SK-MEL-5 (cell line): ENCODE measurements at places on chromosomes 7 and 10.

DNA sequence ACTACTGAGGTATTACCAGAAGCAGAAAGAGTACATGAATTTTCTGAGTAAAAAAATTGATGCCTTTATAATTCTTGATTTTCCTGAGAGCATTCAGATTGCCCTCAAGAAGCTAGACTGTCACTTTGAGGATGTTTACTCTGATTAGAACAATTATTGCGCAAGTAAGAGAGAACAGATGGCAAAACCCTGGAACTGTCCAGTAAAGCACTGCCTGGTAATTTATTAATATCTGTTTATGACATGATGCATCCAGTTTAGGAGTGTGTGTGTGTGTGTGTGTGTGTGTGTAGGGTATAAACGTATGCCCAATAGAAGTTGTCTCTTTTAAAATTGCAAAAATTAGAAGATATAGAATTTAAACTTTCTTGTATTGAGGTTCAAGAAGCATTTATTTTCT, 379.7 kb downstream of the PHTF2 start:
- peak; percentile 28 for DNase-seq

DNA sequence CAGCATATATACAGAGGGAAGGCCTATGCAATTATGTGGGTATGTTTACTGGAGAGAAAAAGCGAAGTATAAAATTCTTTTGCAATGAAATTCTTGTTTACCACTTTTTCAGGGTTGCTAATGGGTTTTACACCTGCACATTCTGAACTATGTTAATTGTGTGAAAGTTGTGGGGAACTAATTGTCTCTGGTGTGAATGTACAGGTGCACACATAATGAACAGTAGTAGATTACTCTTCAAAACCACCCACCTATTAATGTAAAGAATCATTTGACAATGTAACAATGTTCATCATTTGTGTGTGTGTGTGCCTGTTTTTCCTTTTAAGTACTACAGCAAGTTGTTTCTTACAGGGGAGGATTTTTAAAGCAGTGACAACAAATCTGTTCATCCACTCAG, 80.0 kb upstream of the FEZF1 start:
- no peak for DNase-seq

GRCh38 chr10:122115874-122116273, 126.9 kb downstream of the TACC2 start:
- no peak for DNase-seq

DNA sequence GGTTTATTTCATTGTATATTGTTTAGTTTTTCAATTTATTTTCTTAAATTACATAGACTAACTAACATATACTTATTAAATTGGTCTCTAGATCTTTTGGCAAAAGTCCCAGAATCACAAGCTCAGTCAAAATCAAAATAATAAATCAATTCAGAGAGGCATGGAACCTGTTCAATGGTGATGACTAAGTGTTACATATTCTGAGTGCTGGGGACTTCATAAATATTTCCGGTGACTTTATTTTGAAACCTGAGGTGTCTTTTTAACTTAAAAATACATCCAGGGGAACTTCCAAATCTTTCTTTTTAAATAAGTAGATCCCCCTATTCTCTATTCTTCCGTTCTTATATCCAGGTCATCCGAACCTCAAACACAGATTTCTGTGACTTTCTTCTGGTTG, 89.6 kb upstream of the ZNF804B start:
- no peak for DNase-seq

- DNase-seq, result no peak
Observed at GRCh38 chr7:106277976-106278375, 6.8 kb downstream of the NAMPT start.

DNA sequence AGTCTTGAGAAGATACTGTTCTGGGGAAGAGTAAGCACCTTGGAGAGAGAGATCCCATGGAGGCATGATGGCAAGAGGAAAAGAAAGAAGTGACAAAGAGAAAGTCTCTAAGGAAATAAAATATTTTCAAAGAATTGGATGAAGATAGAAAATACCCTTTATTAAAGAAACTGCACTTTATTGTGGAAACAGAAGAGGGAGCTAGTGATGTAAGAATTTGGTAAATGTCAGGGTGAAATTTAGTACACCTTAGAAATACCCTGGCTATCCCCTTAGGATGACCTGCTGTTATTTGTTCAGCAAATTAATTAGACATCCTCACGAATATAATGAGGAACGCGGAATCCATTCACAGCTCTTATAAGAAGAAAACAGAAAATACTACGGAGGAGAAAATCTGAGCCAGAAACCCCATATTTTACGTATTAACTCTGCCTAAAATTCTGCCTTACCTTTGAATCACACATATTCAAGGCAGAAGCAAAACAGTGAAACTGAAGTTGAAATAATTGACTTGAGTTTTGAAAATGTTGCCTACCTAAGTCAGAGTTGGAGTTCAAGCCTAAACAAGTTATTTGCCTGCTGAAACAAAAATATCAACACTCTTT, 90.7 kb downstream of the TFPI2 start:
- peak; percentile 69 for DNase-seq

GRCh38 chr10:9010931-9011670, 956.6 kb downstream of the GATA3 start:
- no peak for DNase-seq

- no peak for DNase-seq
Observed at GRCh38 chr10:43036481-43037428, 40.1 kb upstream of the RET start.

GRCh38 chr10:117175215-117175900, 21.9 kb upstream of the KCNK18 start:
- peak; percentile 14 for DNase-seq

DNA sequence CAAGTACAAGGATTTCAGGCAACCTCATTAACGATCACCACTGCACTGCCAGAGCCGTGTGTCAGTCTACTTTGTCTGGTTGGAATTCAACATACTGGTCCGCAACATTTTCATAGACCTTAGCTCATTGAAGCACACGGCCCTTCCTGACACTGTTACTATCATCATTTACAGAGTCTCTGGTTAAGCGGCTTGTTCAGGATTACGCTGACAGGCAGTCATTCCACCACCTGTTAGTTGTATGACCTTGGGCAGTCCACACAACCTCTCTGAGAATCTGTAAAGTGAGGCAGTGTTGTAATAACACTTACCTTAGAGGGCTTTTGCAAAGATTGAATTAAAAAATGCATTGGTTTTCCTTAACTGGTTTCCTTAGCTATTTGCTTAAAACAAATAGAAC, 112.6 kb downstream of the AOAH start:
- no peak for DNase-seq

- DNase-seq, result peak; percentile 70
Observed at GRCh38 chr7:139618482-139619366, 95.2 kb downstream of the CLEC2L start.

DNA sequence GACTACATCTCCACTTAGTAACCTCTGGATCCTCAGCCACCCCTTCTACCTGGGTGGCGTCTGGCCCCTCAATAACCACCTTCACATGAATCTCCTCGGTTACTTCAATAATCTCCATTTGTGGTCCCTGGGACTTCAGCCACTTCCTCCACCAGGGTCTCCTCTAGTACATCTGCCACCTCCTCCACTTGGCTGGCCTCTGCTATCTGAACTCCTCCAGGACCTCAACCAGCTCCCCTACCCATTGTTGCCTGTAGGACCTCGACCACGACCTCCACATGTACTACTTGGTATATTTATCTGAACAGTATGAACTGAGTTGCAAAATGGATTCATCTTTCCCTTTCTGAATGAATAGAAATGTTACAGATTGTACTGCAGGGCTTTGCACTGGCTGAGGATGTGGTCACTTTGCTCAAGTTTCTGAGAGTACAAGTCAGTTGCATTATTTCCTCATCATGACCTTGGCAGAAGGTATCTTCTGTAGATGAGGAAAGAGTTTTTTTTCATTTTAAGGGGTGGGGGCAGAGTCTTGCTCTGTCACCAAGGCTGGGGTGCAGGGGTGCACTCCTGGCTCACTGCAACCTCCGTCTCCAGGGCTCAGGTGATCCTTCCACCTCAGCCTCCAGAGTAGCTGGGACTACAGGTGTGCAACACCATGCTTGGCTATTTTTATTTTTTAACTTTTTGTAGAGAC, 36.0 kb downstream of the MAT1A start:
- no peak for DNase-seq

DNA sequence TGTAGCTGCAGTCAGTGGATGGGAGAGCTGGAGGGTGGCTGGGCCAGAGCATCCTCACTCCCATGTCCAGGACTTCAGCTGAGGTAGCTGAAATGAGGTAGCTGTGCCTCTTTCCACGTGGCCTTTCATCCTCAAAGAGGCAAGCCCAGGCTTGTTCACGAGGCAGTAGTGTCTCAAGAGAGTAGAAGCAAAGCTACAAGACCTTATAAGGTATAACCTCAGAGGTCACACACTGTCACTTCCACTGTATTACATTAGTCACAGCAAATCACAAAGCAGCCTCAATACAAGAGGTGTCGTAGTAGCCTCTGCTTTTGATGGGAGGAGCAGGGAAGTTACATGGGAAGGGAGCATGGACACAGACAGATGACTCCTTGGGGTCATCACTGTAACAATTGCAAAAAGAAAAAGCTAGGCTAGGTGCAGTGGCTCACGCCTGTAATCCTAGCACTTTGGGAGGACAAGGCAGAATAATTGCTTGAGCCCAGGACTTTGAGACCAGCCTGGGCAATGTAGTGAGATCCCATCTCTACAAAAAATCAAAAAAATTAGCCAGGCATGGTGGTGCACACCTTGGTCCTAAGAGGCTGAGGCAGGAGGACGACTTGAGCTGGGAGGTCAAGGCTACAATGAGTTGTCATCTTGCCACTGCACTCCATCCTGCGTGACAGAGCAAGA, 97.5 kb downstream of the SKIDA1 start:
- no peak for DNase-seq

DNA sequence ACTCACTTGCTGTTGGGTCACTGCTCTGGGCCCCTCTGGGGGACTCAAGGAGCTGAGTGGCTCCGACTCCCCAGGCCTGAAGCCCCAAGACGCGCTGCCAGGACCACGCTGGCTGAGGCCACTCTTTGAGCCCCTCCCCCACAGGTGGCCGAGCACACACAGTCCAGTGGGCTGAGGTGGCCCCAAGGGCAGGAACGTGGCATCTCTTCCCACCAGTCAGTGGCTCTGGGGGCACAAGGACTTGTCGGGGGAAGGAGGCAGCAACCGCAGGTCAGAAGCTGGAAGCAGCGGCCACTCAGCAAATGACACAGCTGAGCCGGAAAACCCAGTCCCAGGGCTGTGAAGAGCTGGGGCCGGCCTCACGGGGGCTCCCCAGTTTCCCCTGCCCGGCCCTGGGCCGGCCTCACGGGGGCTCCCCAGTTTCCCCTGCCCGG, 24.1 kb downstream of the GRIFIN start:
- DNase-seq, result no peak

DNA sequence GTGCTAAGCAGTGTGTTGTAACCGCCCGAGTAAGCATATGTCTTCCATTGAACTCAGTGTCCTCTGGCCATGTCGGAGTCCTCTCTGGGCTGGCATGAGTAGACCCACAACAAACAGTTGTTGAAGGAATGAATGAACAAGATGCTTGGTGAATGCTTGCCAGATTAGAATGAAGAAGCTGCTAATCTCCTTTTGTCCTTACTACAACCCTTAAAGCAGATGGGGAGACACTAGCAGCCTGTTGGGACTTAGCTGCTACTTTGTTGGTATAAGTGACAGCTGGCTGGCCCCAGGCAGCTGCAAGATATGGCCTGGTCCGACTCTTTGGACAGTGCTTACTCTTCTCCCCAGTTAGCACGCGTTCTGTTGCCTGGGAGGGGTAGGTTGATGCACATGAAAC, 370.1 kb downstream of the RPS24 start:
- DNase-seq, result no peak

- no peak for DNase-seq
Observed at GRCh38 chr7:25844102-25844870, 307.7 kb upstream of the NFE2L3 start.

GRCh38 chr10:62424026-62424425, 49.9 kb downstream of the ZNF365 start:
- DNase-seq, result peak; percentile 41

DNA sequence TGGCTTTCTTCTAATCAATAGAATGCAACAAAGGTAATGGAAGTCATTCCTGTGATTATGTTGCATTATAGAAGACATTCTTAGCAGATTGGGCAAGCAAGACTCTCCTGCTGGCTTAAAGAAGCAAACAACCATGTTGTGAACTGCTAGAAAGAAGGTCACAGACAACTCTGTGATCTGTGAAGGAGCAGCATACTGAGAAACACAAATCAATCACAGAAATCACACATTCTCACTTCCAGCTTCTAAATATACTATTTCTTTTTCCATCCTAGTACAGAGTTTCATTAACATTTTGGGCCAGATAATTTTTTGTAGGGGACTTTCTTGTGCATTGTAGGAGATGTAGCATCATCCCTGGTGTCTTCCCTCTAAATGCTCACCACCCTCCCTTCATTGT, 28.0 kb upstream of the PALS2 start:
- DNase-seq, result no peak

- no peak for DNase-seq
Observed at GRCh38 chr10:110268442-110268841, 36.3 kb downstream of the SMNDC1 start.

DNA sequence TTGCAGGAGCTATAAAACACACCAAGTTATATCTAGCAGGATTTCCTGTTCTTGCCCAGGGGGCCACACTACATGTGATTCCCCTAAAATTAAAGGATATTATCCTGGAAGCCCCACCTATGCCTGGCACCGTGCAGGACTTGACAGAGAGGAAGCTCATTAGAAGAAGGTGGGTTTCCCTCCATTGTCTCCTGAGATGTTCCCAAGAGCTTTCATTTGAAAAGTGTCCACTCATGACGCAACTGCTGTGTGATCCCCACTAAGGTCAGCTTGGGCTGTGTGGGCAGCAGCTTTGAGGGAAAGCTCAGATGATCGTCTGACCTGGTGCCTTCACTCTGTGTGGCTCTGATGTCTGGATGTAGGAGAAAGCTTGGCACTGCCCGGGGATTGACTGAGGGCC, 53.5 kb downstream of the RAMP3 start:
- no peak for DNase-seq

GRCh38 chr7:30321882-30322192, 37.4 kb downstream of the ZNRF2 start:
- no peak for DNase-seq

DNA sequence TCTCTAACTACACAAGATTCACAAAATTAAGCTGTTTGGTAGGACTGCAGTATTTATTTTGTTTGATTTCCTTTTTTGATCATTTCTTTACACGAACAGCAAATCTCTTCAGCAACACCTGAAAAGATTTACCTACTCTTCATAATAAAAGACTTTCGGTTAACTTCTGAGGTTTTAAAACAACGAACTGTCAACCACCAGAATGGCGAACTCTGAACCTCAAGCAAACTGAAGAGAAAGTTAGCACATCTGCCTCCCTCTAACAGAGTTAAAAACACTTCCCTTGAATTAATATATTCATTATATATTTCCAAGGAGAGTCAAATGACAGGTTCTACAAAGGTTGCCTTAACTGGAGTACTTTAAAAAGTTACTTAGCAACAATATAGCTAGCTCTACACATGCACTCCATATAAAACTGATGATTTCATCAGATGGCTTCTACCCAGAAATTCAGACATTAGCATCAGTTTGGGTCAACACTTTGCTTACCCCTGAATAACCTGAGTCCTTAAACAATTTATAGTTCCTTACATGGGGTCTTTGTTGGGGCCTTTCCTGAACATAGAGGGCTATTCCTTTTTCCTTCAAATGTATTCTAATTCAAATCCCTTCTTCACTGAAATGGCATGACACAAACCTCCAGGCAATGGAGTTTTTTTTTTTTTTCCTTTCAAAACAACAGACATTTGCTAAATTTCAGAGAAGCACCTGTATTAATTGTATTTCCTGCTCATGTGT, 118.3 kb downstream of the SEM1 start:
- no peak for DNase-seq
